Stimulated activated CD4-positive, alpha-beta T cell treated with anti-CD3 and anti-CD28 coated beads, Interleukin-1b, Interleukin-23, amount 100 ng/mL, for 1 hour (primary cell): ENCODE measurements at places on chromosomes 3 and 15.

DNA sequence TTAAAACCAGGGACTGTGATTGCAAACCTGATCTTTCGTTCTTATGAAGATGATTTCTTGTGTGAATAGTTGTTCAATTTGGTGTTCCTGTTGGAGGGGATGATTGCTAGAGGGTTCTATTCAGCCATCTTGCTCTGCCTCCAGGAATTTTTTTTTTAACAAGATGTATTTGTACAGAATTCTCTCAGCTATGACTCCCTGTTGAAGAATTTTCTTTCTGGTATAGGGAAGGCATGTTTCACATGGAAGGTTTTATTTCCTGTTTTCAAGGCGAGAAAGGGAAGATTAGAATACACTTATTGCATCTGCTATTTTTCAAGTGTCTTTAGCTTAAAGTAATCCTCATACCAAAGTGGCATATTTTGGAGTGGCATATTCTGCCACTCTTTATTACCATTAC is 5.6 kb upstream of the LRRC34 start:
- DNase-seq = no peak

DNA sequence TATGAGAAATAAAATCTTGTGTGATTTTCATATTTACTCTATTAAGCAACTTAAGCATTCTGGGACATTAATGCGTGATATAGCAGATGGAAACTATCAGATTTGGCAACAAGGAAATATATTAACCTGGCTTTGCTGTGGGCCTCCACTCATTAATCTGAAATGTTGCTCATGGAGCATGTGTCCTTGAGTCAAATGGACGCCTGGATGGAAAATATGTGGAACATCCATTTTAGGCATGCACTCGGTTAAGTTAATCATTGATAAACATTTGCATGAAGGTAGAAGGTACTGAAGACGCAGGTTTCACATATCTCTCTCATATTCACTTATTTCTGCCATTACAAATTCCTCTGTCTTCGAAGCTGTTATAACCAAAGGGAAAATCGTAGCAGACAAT is 246.1 kb downstream of the NR2F2 start:
- DNase-seq = no peak

- DNase-seq = no peak
Measured at GRCh38 chr3:58009026-58009748, 965 bp downstream of the FLNB start.

DNA sequence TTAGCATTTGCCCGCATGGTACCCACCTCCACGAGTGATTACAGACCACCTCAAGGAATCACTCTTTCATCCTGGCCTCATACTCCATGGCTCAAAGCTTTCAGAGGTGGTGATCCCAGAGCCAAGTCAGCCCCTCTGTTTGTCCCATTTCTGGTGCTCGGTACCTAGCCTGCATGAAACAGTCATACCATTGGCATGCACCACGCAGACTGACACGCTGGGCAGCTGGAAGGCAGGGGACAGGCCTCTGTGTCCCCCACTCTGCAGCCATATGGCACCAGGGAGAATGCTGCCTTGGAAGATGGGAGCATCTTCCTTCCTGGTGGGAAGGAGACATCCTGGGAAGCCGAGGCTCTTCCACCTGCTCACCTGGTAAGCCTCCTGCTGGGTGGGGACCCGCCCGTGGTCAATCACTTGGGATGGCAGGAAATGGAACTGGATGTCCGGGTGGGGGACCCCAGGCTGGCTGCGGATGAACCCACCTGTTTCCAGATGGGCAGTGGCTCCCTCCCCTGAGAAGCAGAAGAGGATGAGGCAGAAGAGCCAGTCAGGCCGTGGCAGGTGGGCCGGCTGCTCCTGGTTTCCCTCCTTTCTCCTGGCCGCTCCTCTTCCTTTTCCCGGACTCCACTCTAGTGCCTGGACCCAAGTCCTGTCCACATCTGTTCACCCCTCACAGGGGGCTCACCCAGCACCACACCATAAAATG is 26.9 kb downstream of the CHDH start:
- no peak for DNase-seq

- no peak for DNase-seq
Measured at GRCh38 chr3:25558121-25558520, 106.6 kb downstream of the TOP2B start.
